AG08396 (cell line): ENCODE measurements at places on chromosomes 2 and 18.

- no peak for DNase-seq
Observed at GRCh38 chr2:126798276-126799140, 100.2 kb upstream of the TEX51 start.

GRCh38 chr2:198756166-198756565 is 701.6 kb downstream of the SATB2 start:
- DNase-seq: no peak

- DNase-seq: no peak
Observed at GRCh38 chr2:239736358-239737143, 288.6 kb downstream of the NDUFA10 start.

GRCh38 chr18:79461627-79462026 is 65.9 kb downstream of the NFATC1 start:
- no peak for DNase-seq

DNA sequence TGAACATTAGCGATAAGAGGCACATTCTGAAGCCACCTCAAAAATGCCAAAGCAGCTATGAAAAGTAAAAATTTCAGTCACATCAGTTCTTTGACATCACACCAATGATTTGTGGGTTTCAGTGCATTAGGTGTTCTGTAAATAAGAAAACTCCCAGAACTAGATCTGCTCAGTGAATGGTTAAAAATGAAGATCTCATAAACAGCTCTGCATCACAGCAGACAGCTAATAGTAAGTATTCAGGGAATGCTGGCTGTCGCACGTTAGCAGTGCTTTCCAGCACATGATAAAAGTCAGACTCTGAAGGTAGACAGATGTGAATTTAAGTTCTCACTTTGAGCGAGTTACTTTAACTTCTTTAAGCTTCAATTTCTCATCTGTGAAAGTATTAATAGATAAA is 154.9 kb downstream of the SATB2 start:
- DNase-seq: peak; percentile 13

GRCh38 chr2:157480182-157480961 is 36.5 kb upstream of the CYTIP start:
- DNase-seq: no peak

- no peak for DNase-seq
Observed at GRCh38 chr2:16278421-16279200, 338.3 kb downstream of the MYCN start.

GRCh38 chr2:84972207-84972783 is 1.3 kb downstream of the KCMF1 start:
- DNase-seq: no peak

- no peak for DNase-seq
Observed at GRCh38 chr2:9991829-9992273, 40.4 kb downstream of the GRHL1 start.

DNA sequence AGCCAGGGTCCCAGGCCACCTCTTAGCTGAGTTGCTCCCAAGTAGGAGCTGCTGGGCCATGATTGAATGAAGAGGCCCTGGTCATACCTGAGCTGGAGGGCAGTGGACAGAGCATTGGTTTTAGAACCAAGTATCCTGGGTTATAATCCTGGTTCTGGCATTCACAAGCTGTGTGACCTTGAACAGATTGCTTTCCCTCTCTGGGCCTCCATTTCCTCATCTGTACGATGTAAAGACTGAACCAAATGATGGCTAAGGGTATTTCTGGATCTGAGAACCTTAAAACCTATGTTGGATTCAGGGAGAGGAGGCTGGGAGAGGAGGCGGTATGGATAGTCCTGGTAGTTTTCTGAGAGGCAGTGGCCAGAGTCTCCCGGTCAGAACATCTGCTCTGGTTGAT is 31.0 kb downstream of the KCNK3 start:
- no peak for DNase-seq

GRCh38 chr18:58394046-58394445 is 234.8 kb downstream of the ALPK2 start:
- peak; percentile 29 for DNase-seq

GRCh38 chr2:193348055-193348454 is 1153.3 kb upstream of the TMEFF2 start:
- DNase-seq: no peak

- no peak for DNase-seq
Observed at GRCh38 chr18:14949800-14950664, 202.1 kb downstream of the ANKRD30B start.

- DNase-seq: peak; percentile 21
Observed at GRCh38 chr2:159710601-159711180, 1.6 kb upstream of the MARCHF7 start.

GRCh38 chr2:172680436-172681068 is 55.1 kb upstream of the RAPGEF4 start:
- no peak for DNase-seq
